ENCODE measurements at places on chromosomes 3 and 15.

- DNase-seq, result no peak
Observed at GRCh38 chr3:151382671-151383070, 1.9 kb downstream of the P2RY12 start.

DNA sequence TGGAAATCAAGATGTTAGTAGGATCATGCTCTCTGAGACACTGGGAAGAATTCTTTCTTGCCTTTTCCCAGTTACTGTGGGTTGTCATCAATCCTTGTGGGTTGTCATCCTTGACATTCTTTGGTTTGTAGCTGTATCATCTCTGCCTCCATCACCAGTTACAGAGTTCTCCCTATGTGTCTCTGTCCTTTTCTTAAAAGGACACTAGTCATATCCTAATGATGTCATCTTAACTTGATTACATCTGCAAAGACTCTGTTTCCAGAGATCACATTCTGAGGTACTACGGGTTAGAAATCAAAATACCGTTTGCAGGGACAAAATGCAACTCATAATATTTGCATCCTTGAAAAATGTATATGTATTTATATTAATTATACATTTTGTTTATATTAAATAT, 500.4 kb downstream of the ZBBX start:
- DNase-seq, result no peak

- DNase-seq, result no peak
Observed at GRCh38 chr3:134928392-134928791, 133.3 kb downstream of the EPHB1 start.

- DNase-seq, result peak; percentile 49
Observed at GRCh38 chr3:8972639-8973038, 9.4 kb upstream of the RAD18 start.

DNA sequence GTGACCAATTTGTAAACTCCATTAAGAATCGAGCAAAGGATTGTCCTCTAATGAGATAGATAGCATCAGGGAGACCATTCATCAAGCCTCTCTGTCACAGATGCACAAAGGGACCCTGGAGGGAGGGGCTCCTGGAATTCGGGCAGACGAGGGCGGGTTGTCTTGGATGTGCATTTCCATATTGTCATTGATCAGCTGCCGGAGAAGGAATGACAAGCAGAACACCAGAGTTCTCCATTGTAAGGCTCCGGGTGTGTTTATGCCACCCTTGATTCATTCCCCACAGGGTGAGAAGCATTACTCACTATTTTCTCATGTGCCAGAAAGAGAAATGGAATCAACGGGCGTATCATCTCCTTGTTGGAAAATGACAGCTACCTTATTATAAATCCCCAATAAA, 167.5 kb downstream of the EBLN2 start:
- no peak for DNase-seq

DNA sequence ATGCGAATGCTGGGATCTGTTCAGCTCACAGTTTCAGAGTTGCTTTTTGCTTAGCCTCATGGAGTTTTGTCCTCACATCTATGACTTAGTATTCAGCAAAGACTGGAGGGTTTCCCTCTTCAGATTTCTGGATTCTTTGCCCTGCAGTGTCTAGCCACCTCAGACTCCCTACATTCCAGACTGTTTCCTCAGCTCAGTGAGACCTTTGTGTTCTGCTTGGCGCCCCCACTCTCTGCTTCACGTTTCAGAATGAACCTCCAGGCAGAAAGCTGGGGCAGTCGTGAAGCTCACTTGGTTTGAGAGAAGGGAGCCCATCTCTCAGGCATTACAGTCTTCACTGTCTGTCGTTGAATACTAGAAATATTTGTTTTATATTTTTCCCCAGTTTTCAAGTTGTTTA, 118.1 kb downstream of the CACNA1D start:
- DNase-seq, result no peak

DNA sequence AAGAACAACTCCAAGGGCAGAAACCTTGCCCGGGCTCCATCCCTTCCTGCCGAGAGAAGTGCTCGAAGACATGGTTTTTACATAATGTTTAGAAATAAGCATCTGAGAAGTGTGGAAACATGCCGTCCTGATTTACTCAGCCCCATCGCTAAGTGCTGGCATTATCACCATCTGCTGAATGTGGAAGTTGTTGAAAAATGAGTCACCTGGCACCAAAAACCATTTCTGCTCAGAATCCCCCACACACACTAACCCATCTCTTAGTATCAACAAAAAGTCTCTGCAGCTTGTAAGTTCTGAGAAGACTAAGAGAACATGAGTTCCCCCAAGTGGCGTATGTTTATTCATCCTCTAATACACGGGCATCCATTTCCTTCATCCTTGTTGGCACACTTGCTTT, 51.0 kb upstream of the ARL8B start:
- DNase-seq, result peak; percentile 73

Measured in fibroblast of pulmonary artery (primary cell).